Left lobe of liver (tissue), 2 donors: ENCODE measurements at places on chromosomes 4 and X. TPM values are rescaled to one million over a fixed set of nuclear protein-coding genes. Genes with fewer than 3 reads are reported as not detected.
A peak's percentile ranks its signal among the peaks of the same experiment; 100 is the strongest.

GRCh38 chr4:97370568-97370967, 772.7 kb downstream of the STPG2 start:
- DNase-seq = no peak

DNA sequence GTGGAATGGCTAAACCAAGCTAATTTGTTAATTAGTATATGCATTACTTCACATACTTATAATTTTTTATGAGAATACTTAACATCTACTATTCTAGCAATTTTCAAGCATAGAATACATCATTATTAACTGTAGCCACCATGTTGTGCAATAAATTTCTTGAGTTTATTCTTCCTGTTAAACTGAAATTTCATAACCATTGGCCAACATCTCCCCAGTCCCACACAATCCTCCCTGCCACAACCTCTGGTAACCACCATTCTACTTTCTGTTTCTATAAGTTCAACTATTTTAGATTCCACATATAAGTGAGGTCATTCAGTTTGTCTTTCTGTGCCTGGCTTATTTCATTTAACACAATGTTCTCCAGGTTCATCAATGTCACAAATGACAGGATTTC, 208.5 kb downstream of the PPP4R3C start:
- DNase-seq = no peak

DNA sequence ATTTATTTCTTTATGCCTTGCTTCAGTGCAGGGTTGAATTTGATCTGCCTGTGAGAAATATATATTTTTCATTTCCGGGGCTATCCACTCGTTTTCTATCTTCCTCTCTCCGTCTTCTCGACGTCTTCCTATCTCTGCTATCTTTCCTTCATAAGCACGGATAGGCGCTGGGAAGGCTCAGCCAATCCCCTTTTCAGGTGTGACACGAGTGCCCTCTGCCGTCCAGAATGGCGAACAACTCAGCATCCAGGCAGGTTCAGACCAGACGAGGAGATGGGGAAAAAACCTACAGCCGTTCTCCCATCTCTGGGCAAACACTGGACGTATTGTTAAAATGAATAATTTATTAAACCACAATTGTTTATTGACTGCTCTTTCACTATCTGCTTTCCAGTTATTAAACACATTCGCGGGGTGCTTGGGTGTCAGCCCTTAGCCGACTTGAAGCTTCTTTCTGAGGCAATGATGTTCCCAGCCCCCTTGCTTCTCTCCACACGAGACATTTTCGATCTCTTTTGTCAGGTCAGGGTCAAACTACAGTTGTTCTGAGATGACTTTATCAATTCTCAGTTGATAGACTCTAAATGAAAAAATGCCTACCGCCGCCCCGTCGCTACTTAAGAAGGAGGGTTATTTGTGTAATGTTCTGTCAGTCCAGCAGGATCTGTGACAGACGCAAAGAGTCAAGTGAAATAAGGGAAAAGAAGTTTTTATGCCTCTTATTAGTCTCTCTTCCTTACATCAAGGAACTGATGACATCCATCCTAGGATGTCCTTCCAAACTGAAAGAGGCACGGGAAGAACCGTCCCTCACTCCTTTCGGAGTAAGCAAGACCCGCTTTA, 96.3 kb upstream of the NOCT start:
- DNase-seq = peak; percentile 78

- no peak for DNase-seq
These were observed 39.8 kb upstream of the KLHL13 start for GRCh38 chrX:118156254-118156952.

DNA sequence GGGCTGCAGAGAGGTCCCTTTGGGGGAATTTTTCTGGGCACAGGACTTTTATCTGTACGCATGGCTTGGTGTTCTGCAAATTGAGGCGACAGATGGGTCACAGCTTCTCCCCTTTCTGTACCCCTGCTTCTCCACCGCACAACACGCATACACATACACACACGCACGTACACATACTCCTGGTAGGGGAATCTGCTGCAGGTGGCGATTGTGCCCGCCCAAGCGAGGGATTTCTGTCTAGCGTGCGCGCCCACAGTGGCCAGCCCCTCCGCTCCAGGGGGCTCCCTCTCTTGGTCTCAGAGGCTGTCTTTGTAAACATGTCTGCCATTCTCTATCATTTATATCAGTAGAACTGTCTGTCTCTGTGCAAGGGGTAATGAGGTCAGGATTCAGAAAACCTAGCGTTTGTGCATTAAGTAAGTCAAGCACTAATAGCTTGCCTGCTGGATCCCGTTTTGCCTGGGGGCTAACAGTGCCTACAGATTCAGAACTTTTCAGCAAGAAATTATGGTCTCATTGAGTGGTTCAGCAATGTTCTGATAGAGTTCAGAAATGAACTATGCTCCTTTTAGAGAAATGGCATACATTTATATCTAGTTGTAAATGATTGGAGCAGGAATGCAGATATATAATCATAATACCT, 2.2 kb downstream of the GRID2 start:
- DNase-seq = no peak

GRCh38 chrX:135347381-135348016, 38.2 kb downstream of the ETDC start:
- DNase-seq = no peak

DNA sequence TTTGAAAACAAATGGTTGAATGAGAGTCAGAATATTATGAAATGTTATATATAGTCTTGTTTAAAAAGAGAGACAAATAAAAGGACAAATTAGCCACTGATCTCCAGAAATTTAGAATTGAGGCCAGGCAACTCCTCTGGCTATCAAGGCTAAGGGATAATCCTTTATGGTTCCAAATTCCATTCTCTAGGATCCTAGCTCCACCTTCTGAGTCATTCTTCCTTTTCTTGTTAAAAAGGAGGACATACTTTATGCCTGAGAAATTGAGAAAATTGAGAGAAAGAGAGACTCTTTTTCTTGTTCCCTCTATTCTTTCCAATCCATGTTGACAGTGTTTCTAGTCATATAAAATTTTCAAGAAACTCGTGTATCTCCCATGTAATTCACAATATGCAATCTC, 1299.5 kb downstream of the FSTL5 start:
- no peak for DNase-seq

GRCh38 chr4:12050357-12050756, 621.7 kb upstream of the HS3ST1 start:
- no peak for DNase-seq

DNA sequence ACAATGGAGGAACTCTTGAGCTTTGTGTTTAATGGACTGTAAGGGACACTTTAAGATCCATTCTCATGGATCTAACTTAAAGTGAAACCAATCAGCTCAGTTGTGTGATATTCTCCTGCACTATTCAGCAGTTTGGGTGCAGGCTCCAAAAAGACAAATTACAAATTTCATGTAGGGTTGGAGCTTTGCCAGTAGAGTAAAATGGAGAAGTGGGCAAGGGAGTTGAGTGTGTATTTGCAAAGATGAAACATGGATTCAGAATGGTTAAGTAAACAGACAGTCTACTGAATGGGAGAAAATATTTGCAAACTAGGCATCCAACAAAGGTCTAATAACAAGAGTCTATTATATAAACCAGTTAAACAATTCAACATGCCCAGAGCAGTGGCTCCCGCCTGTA, 21.2 kb upstream of the MID2 start:
- no peak for DNase-seq

GRCh38 chr4:178306565-178306964, 864.3 kb upstream of the AGA start:
- DNase-seq = no peak

DNA sequence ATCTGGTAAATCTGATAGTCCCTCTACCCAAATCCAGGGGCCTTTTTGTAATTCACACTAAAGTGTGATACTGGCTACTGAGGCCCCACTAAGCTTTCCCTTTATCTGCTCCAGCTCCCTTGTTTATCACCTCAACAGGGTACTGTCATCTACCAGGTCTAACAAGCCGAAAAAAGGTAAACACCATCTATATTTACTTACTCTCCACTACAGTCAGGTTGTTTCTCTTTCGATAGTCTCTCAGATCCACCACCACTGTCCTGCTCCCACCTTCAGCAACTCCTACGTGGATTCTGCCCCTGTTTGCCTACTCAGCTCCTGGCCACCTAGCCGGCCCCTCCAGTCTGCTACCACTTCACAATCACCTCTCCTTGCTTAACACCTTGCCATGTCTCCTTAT, 3.3 kb downstream of the ITIH6 start:
- no peak for DNase-seq

- no peak for DNase-seq
These were observed 91.6 kb upstream of the NMU start for GRCh38 chr4:55727746-55728145.

GRCh38 chrX:34866646-34867045, 76.0 kb upstream of the FAM47B start:
- no peak for DNase-seq

GRCh38 chrX:71057848-71058530, 10.1 kb downstream of the SNX12 start:
- DNase-seq = no peak

DNA sequence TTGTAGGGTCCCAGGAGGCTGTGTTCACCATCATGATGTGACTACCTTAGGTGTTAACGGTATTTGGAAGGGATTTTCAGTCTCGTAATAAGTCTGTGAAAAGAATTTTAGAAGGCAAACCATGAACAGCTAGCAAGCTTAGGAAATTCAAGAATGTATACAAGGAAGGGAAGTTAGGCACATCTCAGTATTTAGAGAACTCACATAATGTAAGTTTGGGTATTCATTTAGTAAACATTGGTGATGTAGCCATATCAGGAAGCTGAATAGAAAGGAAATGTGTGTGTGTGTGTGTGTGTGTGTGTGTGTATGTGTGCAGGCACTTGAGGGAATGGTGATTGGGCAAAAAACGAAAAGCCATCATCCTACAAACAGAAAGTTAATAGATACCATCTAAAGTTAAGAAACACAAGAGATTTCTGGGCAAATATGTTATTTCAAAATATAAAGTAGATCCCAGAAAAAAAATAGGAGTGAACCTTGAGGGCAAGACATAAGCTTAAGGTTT, 34.7 kb upstream of the PRKX start:
- no peak for DNase-seq

- DNase-seq = no peak
These were observed 351.0 kb upstream of the NR3C2 start for GRCh38 chr4:148793221-148793620.

DNA sequence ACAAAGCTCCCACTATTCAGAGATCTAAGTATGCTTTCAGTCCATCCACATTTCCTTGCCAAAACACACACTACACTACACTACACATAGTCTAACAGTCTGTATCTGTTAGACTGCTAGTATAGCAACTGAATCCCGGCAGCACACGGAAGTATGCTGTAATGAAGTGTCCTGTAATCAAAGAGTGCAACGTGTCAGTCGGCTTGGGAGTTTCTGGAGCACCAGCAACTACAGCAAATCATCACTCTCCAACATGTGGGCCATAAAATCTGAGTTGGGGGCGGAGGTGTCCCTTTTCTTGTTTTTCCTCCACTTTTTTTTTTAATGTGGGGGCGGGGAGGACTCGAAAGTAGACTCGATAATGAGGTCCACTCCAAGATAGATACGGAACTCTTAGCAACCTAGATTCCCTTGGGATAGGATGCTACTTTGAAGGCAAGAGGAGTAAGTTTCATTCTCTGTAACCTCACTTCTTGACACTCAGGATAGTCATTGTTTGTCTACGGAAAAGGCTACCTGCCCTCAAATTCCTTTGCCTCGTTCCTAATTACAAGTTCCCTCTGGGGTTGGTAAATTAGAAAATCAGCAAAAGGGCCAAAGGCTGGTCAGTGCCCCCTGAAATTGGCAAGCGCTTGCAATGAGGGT, 722 bp downstream of the SLC10A7 start:
- peak; percentile 48 for DNase-seq

DNA sequence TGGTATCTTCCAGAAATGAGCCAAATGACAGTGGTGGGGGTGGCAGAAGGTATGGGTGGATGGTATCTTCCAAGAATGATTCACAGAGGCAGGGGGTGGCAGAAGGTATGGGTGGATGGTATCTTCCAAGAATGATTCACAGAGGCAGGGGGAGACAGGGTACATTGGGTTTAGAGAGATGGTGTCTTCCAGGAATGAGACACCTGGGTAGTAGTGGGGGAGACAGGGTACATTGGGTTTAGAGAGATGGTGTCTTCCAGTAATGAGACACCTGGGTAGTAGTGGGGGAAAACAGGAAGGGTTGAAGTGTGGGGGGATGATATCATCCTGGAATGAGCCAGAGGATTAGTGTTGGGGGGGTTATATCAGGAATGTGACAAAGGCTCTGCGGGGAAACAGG, 62.0 kb downstream of the MAOA start:
- no peak for DNase-seq

DNA sequence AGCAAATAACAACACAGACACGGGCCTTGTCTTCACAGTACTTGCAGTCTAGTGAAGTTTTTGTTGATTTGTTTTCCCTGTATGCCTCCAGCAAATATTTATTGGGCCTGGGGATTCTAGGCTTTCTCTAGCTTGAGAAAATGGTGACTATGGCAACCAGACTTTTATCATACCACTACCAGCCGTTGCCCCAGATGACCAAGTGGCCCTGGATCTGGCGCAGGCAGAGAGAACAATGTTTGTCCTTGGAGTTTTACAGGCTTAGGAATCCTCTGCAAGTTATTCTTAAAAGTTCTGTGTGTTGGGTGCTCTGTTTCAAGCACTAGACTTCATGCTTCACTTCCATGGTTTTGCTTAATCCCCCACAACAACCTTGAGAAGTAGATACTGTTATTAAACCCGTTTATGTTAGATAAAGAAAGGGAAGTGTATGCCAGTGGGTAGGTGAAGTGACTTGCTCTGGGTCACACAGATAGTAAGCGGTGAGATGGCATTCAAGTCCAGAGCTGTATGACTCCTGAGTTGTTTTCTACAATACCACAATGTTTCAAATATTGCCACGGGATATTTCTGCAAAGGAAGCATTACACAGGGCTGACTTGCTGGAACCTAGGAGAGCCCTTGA, 94.6 kb downstream of the AKAP4 start:
- DNase-seq = no peak

DNA sequence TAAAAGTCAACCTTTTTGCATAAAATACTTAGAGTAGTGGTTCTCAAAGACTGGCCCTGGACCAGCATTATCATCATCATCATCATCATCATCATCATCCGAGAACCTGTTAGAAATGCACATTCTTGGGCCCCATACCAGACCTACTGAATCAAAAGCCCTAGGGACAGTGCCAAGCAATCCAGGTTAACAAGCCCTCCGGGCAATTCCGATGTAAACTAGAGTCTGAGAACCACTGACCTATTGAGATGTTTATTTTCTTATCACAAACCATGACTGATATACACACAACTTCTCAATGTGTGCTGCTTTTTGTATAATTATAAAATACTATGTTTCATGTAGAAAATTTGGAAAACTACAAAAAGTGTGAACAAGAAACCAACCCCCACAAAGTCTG, 133.4 kb upstream of the GATB start:
- no peak for DNase-seq

COX7B2 gene
- total RNA-seq = not detected

MAGEB17 gene
- total RNA-seq = not detected

ZNF630 gene
- 1.1 TPM for total RNA-seq

SPP1 gene
- total RNA-seq = 10.5 TPM

CSN1S1 gene
- total RNA-seq = not detected

MAGEA10 gene
- not detected for total RNA-seq

ATP2B3 gene
- not detected for total RNA-seq

CTSO gene
- total RNA-seq = 38.8 TPM

ESX1 gene
- total RNA-seq = not detected

CCDC120 gene
- total RNA-seq = 4.7 TPM

NKRF gene
- 4.2 TPM for total RNA-seq

LDOC1 gene
- 2.0 TPM for total RNA-seq
